Breast epithelium (tissue), 4 donors: ENCODE measurements at places on chromosomes 16 and 17.

DNA sequence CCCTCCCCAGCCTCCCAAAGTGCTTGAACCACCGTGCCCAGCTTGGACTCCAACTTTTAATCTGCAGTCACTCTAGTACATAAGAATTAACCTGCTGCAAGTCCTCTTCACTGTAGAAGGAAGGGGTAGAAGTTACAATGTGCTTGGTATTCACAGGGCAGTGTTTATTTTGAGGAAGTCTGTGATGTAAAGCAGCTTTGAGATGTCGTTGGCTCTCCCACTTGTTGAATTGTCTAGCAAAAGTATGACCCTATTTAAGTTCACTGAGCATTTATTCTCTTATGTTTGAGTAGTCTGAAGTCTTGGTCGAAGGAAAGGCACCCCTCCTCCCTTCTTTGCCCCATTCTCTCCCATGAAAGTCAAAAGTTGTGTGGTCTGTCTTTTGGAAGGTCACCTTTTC lies 28.2 kb downstream of the SF3B3 start:
- H3K27ac ChIP-seq = peak overlapping the region; percentile 33
- H3K27me3 ChIP-seq = no peaks in the 10 kb centered on the region
- no peaks in the 10 kb centered on the region for H3K4me1 ChIP-seq
- DNase-seq = no peak
- H3K4me3 ChIP-seq = no peak overlapping the region

- H3K4me1 ChIP-seq = peaks cover 29% of the 10 kb centered on the region
- DNase-seq = no peak
- no peaks in the 10 kb centered on the region for H3K27me3 ChIP-seq
- H3K27ac ChIP-seq = peak overlapping the region; percentile 78
- H3K36me3 ChIP-seq = no peaks in the 10 kb centered on the region
Observed at GRCh38 chr16:2480948-2481347, 6.0 kb downstream of the TBC1D24 start.

- peaks cover 4% of the 10 kb centered on the region for H3K4me1 ChIP-seq
- DNase-seq = no peak
- H3K27me3 ChIP-seq = no peaks in the 10 kb centered on the region
- H3K27ac ChIP-seq = peak overlapping the region; percentile 91
- no peak overlapping the region for H3K4me3 ChIP-seq
Observed at GRCh38 chr16:69253870-69254341, 57.2 kb upstream of the VPS4A start.

- no peak for DNase-seq
- H3K36me3 ChIP-seq = no peaks in the 10 kb centered on the region
- no peaks in the 10 kb centered on the region for H3K27me3 ChIP-seq
Observed at GRCh38 chr17:859061-859823, 77.1 kb downstream of the MRM3 start.

DNA sequence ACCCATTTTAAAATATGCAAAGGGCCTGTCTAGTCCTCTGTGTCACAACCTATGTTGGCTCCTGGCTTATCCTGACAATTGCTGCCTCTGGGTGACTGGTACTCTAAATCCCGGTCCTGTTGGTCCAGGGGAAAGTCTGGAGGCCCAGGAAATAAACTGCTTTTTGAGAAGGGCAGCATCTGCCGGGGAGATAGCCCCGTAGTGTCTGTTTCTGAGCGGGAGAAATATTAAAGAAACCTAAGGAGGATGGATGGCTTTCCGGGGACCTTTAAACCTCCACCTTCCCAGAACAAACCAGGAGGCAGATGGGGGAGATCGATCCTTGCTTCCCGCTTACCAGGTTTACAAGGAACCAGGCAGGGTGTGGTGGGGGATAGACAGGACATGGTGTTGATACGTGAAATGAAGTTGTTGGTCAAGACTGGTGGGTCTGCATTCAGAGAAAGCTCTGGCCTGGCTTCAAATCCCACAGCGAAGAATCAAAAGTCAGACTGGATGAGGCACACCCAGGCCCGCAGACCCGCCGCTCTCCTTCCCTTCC lies 3.8 kb downstream of the HOXB2 start:
- H3K4me3 ChIP-seq = peak overlapping the region; percentile 60
- H3K27me3 ChIP-seq = no peaks in the 10 kb centered on the region
- no peak for DNase-seq
- H3K4me1 ChIP-seq = no peaks in the 10 kb centered on the region
- peak overlapping the region; percentile 93 for H3K27ac ChIP-seq
- no peaks in the 10 kb centered on the region for H3K36me3 ChIP-seq

- H3K4me1 ChIP-seq = no peaks in the 10 kb centered on the region
- no peak overlapping the region for H3K27ac ChIP-seq
- H3K36me3 ChIP-seq = no peaks in the 10 kb centered on the region
- H3K4me3 ChIP-seq = no peak overlapping the region
Observed at GRCh38 chr16:67383284-67383683, 10.0 kb downstream of the TPPP3 start.

DNA sequence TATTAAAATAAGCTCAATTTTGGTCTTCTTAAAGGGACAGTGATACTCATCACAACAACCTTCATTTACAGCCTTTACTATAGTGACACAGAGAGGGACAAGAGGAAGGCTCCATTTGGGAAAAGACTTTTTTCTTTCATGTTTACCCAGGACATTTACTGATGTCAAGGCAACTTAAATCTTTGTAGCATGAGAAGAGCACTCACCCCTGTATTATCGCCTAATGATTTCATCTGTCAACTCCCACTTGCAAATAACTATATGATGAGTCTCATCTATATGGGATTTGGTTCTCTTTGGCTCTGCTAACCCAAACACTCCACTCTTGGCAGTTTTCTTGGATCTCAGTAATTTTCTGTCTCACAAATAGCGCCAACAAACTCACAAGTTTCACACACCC lies 24.1 kb downstream of the BLMH start:
- H3K36me3 ChIP-seq = no peaks in the 10 kb centered on the region
- DNase-seq = no peak
- no peaks in the 10 kb centered on the region for H3K4me1 ChIP-seq
- H3K27ac ChIP-seq = no peak overlapping the region
- no peak overlapping the region for H3K4me3 ChIP-seq
- no peaks in the 10 kb centered on the region for H3K27me3 ChIP-seq

DNA sequence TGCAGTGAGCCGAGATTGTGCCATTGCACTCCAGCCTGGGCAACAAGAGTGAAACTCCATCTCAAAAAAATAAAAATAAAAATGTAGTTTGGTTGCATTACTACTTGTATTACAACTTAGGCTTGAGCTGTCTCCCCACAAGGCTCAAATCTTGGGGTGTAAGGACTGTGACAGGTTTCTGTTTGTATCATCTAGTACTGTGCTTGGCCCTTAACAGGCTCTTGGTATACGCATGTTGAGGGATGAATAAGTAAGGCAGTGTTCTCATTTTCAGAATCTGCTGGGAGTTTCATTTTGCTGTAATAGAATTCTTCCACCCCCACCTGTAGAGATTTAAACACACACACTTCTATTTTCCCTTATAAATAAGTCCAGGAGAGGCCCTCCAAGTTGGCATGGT lies 289.4 kb upstream of the EEF2KMT start:
- H3K27me3 ChIP-seq = no peaks in the 10 kb centered on the region
- H3K4me3 ChIP-seq = no peak overlapping the region
- no peak for DNase-seq
- H3K4me1 ChIP-seq = no peaks in the 10 kb centered on the region
- no peaks in the 10 kb centered on the region for H3K36me3 ChIP-seq

DNA sequence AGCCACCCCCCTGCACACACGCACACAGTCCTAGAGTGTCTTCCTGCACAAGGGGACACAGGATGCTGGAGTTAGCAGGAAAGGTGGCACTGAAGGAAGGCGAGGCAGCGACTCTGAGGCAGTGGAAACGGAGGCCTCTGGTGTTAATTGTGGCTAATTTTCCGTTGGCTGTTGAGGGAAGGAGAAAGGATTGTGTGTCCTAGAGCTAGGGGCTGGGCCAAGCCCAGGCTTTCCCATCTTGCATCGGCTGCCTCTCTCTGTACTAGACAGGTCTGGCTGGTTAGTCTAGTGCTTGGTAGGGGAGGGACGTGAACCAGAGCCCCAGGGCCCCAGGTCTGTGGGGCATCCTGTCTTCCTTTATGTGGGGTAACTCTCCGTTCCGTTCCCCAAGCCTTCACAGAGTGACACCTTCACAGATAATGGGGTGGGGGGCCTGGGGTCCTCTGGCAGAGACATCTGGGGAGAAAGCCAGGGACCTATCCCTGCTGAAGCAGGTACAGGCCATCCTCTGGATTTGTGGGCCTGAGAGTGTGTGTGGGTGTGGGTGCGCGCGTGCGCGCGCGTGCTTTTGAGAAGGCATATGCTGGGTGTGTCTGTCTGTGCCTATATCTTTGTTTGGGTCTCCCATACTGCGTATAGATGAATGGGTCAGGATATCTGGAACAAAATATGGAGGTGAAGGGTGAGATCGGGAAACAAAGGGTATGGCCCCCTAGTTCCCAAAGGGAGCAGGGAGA lies at the start of gene CHD3:
TSS of gene CHD3 (plus strand) at position 606 of the 737 bp plus-strand sequence. CDS start 212 bp downstream, outside the sequence.
- peaks cover 13% of the 10 kb centered on the region for H3K4me1 ChIP-seq
- H3K27ac ChIP-seq = peak within 1 kb of the TSS; percentile 99
- no peaks in the 10 kb centered on the region for H3K27me3 ChIP-seq
- H3K4me3 ChIP-seq = peak within 1 kb of the TSS; percentile 86
- H3K36me3 ChIP-seq = no peaks in the 10 kb centered on the region

- no peak overlapping the region for H3K4me3 ChIP-seq
- no peak for DNase-seq
- no peak overlapping the region for H3K27ac ChIP-seq
- no peaks in the 10 kb centered on the region for H3K4me1 ChIP-seq
- no peaks in the 10 kb centered on the region for H3K36me3 ChIP-seq
- H3K27me3 ChIP-seq = no peaks in the 10 kb centered on the region
Observed at GRCh38 chr17:46143827-46144236, 49.4 kb downstream of the KANSL1 start.

GRCh38 chr16:24093049-24093448 lies 163.1 kb upstream of the CACNG3 start:
- H3K27ac ChIP-seq = no peak overlapping the region
- no peaks in the 10 kb centered on the region for H3K4me1 ChIP-seq
- no peak overlapping the region for H3K4me3 ChIP-seq
- DNase-seq = no peak
- no peaks in the 10 kb centered on the region for H3K27me3 ChIP-seq

GRCh38 chr16:60110531-60110930 lies 1376.4 kb upstream of the GOT2 start:
- no peaks in the 10 kb centered on the region for H3K27me3 ChIP-seq
- no peak for DNase-seq
- H3K4me3 ChIP-seq = no peak overlapping the region
- H3K27ac ChIP-seq = no peak overlapping the region
- H3K36me3 ChIP-seq = no peaks in the 10 kb centered on the region

DNA sequence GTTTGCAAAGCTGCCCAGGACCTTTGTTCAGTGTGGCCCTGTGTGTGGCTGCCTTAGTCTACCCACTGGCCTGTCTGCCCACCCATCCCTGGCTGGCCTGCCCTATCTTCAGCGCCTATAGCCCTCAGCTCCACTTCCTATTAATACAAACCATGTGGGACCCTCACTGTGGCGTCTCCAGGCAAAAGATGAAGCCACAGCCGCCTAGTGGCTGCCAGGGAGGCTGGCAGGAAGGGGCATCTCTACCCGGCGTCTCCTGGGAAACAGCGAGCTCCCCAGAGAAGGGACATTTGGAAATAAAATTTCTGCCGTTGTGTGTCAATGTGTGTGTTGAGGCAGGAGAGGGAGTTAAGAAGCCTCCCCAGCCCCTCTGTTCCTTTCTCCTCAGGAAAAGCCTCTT lies 31.5 kb downstream of the NEUROD2 start:
- H3K4me3 ChIP-seq = no peak overlapping the region
- no peaks in the 10 kb centered on the region for H3K27me3 ChIP-seq
- DNase-seq = no peak
- no peak overlapping the region for H3K27ac ChIP-seq
- no peaks in the 10 kb centered on the region for H3K36me3 ChIP-seq

DNA sequence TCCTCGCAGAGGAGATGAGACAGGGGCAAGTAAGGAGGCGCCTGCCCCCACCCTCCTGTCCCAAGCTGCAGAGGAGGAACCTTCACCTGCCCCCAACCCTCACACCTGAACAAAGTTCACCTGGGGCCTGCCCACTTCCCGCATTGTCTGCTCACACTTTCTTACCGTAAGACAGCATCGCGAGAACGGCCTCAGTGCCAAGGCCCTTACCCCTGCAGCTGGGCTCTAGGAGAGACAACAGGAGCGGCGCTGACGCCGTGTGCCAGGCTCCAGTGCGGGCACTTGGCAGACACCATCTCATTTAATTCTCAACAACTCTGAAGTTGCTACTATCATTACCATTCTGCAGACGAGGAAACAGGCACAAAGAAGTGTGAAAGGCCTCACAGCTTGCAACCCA lies 4.1 kb downstream of the NAT9 start:
- DNase-seq = no peak
- no peaks in the 10 kb centered on the region for H3K27me3 ChIP-seq
- H3K4me3 ChIP-seq = no peak overlapping the region
- H3K4me1 ChIP-seq = peaks cover 12% of the 10 kb centered on the region
- no peaks in the 10 kb centered on the region for H3K36me3 ChIP-seq

GRCh38 chr17:30571921-30572320 lies 94.7 kb downstream of the GOSR1 start:
- H3K27ac ChIP-seq = no peak overlapping the region
- H3K4me1 ChIP-seq = no peaks in the 10 kb centered on the region
- no peak overlapping the region for H3K4me3 ChIP-seq
- no peaks in the 10 kb centered on the region for H3K36me3 ChIP-seq
- DNase-seq = peak; percentile 25

GRCh38 chr16:77739559-77739892 lies 17.2 kb downstream of the NUDT7 start:
- H3K4me1 ChIP-seq = no peaks in the 10 kb centered on the region
- no peak for DNase-seq
- no peaks in the 10 kb centered on the region for H3K27me3 ChIP-seq
- no peaks in the 10 kb centered on the region for H3K36me3 ChIP-seq

DNA sequence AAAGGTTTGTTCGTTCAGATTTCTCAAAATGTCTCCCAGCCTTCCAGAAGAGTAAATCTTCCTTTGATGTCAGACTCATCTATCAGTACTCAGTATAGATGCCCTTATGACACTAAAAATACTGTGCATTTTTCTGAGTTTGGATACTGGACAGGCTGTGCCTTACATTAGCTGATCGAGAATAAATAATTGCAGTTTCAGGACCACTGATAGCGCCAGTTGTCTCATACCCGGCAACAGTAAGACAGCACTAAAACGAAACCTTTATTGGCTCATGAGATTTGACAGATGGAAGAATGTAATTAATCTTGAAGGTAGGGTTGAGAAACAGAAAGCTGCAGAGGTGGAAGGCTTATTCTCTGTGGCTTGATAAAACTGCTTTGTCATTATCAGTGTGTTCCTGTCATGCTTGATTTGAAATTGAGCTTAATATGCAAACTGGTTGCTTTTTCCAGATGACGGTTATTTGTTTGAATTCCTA lies 1.2 kb downstream of the ATP6V0A1 start:
- H3K27ac ChIP-seq = peak overlapping the region; percentile 97
- peaks cover 17% of the 10 kb centered on the region for H3K4me1 ChIP-seq
- H3K27me3 ChIP-seq = no peaks in the 10 kb centered on the region
- no peaks in the 10 kb centered on the region for H3K36me3 ChIP-seq
- DNase-seq = no peak
